ENCODE measurements at places on chromosomes 1 and 21.

GRCh38 chr1:109669246-109669948 lies 1.5 kb downstream of the GSTM2 start:
- DNase-seq: no peak

DNA sequence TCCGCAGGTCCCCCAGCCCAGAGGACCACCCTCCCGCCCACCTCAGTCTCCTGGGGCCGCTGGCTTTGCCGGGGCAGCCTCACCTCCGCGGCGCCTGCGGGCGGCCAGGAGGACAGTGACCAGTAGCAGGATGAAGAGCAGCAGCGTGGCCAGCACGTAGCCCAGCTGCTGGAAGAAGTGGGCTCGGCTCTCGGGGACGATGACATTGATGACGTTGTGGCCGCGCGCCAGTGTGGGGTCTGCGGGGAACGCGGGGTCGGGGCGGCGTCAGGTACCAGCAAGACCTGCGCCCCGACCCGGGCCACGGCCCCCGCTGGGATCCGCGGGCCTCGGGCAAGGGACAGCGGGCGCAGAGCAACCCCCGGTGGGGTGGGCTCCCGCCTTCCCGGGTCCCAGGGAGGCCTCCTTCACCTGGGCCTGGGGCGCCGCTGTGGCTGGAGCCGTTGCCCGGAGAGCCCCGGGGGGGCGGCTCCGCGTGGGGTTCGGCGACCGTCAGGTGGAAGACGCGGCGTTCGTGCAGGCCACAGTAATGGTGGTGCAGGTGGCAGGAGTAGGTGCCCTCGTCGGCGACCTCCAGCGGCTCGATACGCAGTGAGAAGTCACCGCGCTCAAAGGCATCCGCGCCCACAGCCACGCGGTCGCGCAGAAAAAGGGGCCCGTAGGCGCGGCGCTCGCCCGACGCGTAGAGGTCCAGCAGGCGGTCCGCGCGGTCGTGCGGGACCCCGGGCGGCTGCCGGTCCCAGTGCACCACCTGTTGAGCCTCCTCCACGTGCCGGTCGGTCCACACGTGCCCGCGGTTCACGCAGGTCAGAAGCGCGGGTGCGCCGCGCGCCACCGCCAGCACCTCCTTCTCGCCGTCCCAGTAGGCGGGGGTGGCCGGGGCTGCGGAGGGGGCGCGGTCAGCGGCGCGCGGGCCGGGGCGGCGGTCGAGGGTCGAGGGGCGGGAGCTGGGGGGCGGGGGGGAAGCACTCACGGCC lies 3.8 kb downstream of the MXRA8 start:
- no peak for DNase-seq

GRCh38 chr21:34795175-34795547 lies 126.4 kb downstream of the CLIC6 start:
- DNase-seq: no peak

GRCh38 chr1:232751393-232752140 lies 53.6 kb upstream of the MAP10 start:
- DNase-seq: no peak

GRCh38 chr1:71919811-71920509 lies 362.4 kb downstream of the NEGR1 start:
- no peak for DNase-seq

- DNase-seq: no peak
Measured at GRCh38 chr1:21323091-21323490, 32.8 kb upstream of the ECE1 start.

GRCh38 chr1:181314010-181314409 lies 169.3 kb upstream of the CACNA1E start:
- no peak for DNase-seq

GRCh38 chr1:207747627-207748492 lies 4.0 kb upstream of the CD46 start:
- no peak for DNase-seq

- DNase-seq: no peak
Measured at GRCh38 chr1:89670163-89670562, 37.2 kb downstream of the LRRC8C start.

- no peak for DNase-seq
Measured at GRCh38 chr1:54047384-54048305, 5.4 kb downstream of the TMEM59 start.

DNA sequence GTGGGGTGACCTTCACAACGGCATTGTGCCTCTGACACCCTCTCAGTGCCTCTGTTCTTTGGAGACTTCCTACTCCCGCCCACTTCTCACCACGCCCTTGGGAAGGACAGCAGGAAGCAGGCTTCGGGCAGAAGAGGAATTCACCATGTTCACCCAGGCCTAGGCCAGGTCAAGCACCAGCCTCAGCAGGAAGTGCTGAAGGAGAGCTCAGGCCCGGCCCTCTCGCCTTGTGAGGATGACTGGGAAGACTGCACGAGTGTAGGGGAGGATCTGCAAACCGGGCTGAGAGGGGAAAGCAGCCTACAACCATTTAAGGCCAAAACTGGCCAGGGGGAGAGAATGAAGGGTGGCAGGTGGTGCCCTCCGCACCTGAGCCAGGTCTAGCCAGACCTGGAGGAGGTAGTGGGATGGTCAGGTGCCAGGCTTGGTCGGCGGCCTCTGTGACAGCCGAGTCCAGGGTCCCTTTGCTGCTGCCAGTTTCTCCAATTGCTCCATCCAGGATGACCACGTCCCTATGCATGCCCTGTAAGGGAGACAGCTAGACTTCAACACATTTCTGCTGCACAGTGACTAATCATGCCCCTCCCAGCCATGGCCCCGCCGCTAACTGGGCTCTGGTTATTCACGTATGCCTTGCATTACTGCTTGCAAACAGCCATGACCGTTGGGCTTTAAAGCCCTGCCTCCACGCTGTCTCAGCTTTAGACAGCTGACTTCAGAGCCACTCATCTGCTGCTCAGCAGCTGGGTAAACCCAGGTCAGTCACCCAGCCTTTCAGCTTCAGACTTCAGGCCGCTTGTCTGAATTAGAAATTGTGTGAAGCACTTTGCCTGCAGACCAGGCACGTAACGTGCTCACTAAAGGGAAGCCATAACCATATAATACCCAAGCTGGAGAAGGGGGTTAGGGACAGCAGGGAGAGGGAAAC lies 8.9 kb downstream of the MRTO4 start:
- DNase-seq: no peak

DNA sequence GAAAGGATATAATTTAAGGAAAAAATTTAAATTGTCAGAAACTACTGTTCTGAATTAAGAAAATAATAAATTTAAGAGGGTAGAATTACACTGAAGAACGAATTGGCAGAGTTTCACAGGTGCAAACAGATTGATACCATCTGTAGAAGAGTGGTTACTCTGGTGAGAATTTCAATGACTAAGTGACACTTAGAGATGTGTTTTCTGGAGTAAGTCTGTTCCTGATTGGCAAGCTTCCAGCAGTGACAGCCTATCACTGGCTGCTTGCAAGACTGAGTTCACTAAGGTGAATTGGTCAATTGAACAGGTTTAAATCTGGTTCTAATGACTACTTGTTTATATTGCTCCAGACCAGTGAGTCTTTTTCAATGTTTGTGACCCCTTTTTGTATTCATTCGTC lies 838.2 kb upstream of the RGS18 start:
- DNase-seq: no peak

- DNase-seq: no peak
Measured at GRCh38 chr1:72885017-72885416, 602.7 kb upstream of the NEGR1 start.

DNA sequence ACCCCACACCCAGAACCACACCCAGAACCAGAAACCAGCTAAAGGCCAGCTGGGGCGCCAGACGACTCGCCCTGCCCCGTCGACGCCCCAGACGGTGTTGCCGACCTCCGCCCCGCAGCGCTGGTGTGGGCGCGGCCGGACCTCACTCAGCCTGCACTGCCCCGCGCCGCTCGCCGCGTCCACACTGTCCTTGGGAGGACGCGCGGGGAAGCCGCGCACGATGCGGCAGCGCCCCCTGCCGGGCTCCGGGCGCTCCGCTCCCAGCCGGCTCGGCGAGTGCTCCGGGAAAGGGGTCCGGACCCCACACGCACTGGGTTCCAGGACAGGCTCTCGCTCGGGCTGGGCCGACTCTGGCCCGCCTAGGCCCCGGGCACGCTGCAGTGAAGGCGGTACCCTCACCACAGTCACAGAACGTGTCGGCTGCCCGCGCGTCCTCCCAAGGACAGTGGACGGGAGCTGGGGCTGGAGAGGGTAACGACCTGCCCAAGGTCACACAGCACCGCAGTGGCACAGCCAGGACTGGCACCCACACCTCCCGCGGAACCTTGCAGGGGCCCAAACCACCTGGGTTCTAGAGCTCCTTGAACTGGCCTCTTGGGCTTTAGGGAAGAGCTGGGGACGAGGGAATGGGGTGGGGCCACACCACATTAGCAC lies 90.2 kb downstream of the DMRTA2 start:
- no peak for DNase-seq

DNA sequence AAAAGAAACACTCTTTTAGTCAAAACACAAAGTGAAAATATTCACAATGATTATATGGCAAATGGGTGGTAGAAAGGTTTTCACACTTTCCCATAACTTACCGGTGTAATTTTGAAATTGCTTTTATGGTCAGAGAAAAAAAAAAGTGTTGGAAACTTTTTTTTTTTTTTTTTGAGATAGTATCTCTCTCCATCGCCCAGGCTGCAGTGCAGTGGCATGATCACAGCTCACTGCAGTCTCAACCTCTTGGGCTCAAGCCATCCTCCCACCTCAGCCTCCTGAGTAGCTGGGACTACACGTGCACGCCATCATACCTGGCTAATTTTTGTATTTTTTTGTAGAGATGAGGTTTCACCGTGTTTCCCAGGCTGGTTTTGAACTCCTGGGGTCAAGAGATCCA lies 3.3 kb downstream of the IFNGR2 start:
- no peak for DNase-seq

DNA sequence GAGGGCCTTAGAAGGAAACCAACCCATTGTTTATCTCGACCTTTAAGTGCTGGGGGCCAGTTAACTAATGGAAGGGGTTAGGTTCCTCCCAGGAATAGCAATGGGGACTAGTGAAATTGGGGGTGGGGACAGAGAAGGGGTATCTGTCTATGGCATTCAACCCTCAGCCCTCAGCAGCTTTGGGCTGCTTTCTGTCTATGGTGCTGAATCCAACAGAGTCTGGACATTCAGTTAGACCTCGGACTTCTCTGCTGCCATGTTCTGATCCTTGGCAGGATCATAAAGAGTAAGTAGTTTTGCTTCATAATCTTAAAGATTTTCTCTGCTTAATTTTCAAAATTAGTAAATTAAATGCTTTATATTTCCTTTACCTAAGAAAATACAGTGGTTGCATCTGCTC lies 2.6 kb upstream of the EPHA10 start:
- no peak for DNase-seq

DNA sequence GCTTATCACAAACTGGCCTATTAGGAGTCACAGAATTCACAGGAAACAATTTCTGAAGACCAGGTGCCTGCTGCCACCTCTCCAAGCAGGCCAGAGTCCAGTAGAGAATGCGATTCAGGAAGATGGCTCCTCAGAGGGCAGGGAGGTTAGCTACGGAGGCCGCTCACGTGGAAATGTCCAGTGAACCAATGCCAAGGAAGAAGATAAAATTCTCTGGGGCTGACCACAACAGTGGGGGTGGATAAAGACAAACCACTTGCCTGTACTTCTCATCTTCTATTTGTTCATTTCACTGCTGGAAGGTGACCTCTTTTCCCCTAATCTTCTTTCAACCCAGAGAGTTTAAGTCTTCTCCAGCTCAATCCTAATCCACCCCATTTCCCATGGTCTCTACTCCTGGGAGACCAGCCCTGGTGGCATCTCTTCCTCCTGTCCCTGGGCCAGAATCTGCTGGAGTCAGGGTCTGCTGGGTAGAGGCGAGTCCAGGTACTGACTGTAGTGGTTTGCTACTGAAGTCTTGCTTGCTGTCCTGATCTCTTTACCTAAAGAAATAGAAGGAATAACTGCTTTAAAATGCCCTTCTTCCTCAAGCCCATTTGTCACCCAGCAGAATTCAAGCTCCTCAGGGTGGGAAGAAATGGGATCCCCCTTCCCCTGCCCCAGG lies 3.2 kb downstream of the PSRC1 start:
- no peak for DNase-seq

DNA sequence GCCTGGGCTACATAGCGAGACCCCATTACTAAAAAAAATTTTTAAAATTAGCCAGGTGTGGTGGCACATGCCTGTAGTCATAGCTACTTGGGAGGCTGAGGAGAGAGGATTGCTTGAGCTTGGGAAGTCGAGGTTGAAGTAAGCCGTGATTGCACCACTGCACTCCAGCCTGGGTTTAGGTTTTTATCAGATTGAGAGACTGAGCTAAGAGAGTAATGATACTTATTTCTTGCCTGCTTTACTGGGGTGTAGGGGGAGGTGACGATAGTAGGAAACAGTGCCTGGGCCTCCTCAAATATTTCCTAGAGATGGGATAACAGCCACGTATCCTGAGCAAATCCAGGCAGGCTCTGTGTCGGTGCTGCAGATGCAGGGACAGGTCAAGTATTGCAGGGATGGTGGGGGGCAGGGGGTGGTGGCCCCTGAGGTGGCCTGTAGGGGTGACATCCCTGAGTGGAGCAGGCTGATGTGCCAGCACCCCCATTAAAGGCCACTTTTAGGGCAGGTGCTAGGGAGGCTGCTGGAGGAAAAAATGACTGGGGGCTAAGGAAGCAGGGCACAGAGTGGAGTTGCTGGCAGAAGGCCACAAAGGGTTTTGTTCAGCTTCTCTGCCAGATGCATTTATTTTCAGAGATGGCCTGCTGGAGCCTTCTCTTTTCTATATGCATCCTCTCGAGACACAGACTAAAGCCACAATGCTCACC lies 130.5 kb downstream of the RHOU start:
- DNase-seq: no peak

DNA sequence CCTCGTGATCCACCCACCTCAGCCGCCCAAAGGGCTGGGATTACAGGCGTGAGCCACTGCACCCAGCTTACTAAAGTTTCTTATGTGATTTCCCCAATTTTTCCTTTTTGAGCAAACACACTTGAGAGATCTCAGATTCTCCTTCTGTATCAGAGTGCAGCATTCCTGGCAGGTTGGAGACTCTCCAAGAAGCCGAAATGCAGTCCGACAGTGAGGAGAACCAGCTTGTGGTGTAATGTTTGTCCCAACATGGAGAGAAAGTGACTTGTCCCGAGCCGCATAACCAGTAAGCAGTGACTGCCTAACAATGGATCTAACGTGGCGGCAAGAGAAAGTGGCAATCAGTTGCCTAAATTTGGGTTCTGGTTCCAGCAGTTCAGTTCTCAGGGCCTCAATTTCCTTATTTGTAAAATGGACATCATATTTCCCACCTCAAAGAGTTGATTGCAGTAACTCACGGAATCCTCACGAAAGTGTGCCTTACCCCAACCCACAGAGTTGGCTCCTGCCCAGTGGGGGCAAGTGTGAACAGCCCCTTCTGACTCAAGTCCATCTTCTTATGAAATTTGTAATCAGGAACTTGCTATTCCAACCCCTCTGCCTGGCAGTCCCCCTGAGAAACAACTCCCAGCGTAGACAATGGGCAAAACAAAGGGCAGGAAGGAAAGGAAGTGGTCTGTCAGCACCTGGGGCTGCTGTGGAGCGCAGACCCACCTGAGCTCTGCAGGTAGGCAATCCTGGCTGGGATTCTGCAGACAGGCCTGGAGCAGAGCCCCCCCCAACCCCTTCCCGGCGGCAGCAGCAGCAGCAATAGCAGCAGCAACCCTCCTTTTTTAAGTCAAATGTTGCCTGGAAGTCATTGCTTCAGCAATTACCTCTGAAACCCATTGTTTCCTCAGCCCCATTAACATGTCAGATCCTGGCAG lies 223.6 kb upstream of the POU3F1 start:
- DNase-seq: no peak

All from cerebellar nuclear complex (tissue), 1 donor.